Occipital lobe (tissue), 3 donors: ENCODE measurements at places on chromosomes 1 and 21.

GRCh38 chr1:218482683-218483082 lies 137.5 kb downstream of the TGFB2 start:
- DNase-seq, result no peak

DNA sequence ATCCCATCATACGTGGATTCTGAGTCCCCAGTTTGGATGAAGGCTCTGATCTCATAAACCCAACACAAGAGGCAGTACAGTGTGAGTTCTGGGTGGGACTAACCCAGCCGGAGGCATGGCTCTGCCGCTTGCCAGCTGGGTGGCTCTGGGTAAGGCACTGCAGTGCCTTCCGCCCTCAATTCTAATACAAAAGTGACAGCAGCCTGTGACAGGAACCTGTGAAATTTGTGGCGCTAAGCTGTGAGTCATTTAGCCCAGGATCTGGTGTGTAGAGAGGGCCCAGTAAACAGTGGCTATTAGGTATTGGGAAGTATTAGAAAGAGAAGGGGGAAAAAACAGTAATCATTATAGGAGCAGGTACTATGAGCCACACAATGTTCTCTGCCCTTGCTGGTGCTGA lies 23.3 kb downstream of the HSPG2 start:
- DNase-seq, result no peak

DNA sequence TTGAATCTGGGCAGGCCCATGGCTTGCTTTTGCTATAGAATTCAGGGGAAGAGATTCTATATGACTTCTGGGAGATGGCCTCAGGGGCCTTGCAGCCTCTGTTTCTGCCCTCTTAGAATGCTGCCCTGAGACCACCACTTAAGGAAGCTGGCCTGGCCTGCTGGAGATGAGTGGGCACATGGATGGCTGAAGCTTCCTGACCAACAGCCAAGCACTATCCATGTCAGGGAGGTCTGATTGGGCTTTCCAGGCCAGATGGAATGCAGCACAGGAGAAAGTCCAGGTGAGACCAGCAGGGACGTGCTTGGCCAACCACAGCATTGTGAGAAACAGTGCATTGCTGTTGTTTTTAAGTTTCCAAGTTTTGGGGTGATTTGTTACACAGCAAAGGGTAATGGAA lies 308.1 kb downstream of the PTPRU start:
- no peak for DNase-seq

DNA sequence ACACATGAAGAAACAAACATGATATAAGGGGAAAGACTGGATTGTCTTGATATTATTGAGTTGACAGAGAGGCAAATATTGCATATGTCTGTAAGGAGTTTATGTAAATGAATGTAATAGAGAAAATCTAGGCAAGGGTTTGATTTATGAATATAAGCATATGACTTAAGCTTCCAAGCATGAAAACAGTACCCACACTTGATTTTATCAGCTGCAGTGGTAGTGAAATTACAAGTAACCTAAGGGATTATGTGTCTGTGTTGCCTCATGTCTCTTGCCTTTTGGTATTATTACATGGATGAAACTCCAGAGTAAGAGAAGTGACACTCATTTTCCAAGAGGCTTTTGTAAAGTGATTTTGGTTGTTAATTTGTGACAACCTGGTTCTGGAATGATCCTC lies 1678.9 kb downstream of the KCNT2 start:
- no peak for DNase-seq

GRCh38 chr1:110065841-110066240 lies 4.6 kb downstream of the ALX3 start:
- DNase-seq, result no peak

DNA sequence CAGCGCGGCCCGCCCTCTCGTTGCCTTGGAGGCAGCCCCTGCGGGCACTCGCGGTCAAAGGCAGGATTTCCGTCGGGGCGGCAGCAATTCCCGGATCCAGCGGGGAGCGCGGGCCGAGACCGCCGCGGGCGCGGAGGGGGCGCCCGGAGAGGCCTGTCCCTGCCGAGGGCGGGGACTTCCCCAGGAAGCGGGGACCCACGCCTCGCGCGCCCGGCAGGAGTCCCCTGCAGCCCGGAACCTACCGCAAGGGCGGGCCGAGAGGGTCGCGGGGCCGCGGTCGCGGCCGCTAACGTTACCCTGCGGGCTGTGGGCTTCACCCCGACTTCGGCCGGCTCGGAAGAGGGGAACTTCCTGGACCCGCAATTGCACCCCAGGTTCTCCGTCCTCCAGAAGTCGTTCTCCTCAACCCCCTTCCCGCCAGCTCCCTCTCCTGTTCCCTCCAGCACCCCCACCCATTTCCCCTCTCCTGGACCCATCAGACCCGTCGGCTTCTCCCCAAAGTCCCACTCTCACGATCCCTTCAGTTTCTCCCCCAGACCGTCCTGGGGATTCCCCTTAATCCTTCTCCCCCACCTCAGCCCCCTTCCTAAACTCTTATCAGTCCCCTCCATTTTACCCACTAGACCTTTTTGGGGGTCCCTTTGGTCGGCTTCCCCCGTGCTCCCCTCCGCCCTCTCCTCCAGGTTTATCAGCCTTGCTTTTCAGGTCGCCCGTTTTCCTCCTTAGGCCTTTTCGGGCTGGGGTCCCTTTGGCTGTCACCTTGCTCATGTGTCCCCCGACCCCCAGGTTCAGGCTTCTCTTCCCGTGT lies 604 bp downstream of the FGR start:
- DNase-seq, result no peak

DNA sequence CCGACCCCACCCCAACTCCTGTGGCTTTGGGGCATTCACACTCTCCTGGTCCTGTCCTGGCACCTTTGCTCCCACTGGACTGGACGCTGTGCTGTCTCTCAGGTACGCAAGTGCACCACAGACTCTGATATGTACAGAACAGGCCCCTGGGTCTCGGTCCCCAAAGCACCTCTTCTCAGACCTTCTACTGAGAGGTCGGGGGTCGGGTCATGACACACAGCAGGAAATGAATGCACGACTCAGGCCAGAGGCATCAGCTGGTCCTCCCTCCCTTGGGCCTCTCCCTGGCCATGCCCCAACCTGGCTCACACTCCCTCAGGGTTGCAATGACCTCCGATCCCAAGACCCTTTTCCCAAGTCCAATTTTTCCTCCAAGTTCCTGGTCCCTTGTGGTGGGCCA lies 1.8 kb upstream of the KRTAP10-12 start:
- no peak for DNase-seq

- DNase-seq, result no peak
Measured at GRCh38 chr1:51840743-51841461, 37.6 kb downstream of the NRDC start.

GRCh38 chr1:17451731-17452130 lies 12.3 kb upstream of the RCC2 start:
- no peak for DNase-seq

GRCh38 chr21:44943005-44943685 lies 3.3 kb downstream of the SLX9 start:
- no peak for DNase-seq

DNA sequence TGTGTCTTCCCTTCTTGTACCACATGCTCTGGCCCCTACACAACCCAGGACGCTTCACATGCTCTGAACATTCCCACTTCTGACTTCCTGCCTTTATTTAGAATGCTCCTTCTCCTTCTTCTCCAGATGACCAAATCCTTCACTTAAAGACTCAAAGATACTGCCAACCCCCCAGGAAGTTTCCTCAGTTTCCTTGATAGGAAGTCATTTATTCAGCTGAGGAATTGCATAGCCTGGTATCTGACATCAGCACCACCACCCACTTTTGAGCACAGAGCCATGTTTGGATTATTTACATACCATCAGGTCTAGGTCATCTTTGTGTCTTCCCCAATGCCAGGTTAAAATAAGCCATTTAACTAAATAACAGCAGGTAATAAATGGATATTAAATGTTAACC lies 42.4 kb downstream of the GFI1 start:
- no peak for DNase-seq

DNA sequence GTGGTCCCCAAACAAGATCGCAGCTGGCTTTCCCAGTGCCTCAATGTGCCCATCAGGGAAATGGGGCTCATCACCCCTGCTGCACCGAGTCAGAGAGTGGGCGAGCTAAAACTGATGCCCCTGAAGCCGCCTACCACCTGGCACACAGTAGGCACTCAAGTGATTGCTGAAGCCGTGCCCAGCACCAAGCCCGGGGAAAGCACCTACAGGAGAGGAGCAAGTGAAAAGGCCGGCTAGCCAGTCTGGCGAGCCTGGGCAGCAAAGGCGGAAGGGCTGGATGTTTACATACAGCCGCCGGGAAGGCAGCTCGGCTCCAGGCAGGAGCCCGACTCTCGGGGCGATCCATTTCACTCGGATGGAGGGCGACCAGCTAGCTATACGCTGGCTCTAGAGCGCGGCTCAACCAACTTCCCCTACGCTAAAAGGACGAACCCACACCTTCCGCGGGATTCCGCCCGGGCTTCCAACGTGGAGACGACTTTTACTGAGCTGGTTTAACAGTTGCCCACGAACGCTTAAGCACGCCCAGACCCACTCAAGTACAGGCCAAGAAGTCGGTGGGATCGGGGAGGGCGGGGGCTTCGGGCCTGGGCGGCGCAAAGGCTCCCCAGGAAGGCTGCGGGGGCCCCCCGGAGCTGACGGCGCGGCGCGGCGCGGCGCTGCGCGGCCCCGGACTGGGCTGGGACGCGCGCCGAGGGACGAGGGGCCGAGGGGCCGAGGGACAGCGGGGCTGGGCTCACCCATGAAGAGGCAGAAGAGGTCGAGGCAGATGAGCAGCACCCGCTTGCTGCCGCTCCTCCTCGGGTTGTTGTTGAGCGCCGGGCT lies 1.0 kb downstream of the PLPP3 start:
- no peak for DNase-seq

DNA sequence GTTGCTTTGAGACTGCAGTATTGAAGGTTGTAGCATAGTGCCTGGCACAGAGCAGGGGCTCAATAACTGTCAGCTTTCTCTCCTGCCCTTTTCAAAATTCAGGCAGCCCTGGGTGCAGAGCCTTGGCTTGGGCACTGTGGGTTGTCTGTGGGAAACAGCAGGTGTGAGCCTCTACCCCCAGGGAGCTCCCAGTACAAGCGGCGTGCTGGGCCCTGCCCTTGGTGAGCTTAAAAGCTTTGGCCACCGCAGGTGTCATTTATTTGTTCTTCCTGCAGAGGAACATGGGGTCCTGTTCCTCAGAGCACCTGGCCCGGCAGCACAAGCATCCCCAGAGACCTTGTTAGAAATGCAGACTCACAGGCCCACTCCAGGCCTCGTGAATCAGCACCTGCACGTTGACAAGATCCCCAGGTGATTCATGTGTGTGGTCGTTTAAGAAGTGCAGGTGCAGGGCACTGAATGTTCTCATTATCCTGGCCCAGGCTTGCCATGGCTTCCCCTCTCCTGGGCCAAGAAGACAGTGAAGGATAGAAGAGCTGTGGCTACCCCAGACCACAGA lies 29.9 kb upstream of the IGSF21 start:
- DNase-seq, result no peak

GRCh38 chr1:232344791-232345399 lies 285.0 kb downstream of the SIPA1L2 start:
- DNase-seq, result no peak

DNA sequence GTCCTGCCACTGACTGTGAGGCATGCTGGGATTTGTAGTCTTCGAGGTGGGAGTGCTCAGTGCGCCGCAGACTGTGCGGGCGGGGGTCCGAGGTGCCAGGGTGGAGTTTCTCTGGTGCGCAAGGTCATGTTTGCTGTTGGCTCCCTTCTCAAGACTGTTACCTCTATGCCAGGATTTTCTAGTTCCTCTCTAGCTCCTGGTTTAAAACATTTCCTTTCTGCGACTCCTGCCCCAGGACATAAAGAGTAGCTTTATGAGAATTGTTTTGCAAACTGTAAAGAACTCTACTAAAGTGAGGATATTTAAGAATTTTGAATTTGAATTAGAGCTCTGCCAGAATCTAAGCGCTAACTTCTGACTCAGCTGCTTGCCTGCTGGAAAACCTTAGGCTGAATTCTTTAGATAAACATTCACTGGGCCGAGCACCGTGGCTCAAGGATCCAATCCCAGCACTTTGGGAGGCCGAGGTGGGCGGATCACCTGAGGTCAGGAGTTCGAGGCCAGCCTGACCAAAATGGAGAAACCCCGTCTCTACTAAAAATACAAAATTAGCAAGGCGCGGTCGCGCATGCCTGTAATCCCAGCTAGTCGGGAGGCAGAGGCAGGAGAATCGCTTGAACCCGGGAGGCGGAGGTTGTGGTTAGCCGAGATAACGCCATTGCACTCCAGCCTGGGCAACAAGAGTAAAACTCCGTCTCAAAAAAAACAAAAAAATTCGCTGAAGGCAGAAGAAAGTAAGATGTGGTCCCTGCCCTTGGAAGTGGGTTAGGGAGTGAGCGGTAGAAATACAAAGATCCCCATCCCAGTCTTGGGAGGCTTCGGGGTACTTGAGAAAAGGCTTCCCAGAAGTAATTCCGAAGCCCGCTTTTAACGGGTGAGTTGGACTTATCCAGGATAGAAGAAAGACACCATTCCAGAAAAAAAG lies 992 bp upstream of the USP48 start:
- DNase-seq, result no peak

- DNase-seq, result no peak
Measured at GRCh38 chr1:22208268-22208972, 65.5 kb upstream of the WNT4 start.

- DNase-seq, result no peak
Measured at GRCh38 chr1:234507626-234508387, 28.8 kb upstream of the TARBP1 start.

DNA sequence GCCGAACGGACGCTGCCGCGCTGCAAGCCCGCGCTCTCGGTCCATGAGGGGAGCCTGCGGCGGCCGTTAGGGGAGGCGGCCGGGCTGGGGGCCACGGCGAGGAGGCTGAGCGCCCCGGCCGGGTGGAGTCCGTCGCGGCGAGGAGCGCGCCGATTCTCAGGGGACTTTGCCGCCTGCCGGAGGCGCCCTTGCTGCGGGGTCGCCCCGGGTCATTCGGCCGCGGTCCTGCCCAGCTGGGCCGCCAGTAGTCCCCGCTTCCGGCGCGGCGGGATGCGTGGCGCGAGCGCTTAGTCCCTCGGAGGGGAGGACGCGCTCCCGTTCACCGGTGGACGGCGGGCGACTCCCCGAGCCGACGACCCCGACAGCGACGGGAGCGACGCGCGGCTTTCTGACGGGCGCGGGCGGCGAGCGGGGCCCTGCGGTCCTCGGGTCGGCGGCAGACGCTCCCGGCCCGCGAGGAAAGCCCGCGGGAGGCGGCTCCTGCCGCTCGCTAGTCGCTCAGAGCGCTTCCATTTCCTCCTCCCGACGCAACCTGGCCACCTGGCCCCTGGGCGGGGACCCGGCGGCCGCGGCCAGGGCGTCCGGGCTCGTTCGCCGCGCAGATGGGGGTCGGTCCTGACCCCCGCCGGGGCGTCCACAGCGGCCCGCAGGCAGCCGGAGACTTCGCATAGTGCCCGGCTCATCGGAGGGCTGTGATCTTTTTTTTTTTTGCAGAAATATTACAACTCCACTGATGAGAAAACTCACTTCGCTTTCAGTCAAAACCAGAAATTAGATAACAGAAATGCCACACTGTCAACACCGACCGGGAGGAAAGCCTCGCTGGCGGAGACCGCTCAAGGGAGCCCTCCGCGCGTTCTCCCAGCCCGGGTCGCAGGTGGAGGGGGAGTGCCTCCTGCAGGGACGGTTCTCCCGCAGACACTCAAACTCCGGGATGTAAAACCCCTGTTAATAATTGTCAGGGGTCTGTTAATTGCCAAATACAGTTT lies 641 bp upstream of the ZBTB21 start:
- no peak for DNase-seq

- no peak for DNase-seq
Measured at GRCh38 chr1:41874151-41874719, 44.5 kb downstream of the HIVEP3 start.

GRCh38 chr1:41086921-41087320 lies 65.4 kb upstream of the SLFNL1 start:
- no peak for DNase-seq
